ENCODE measurements at places on chromosomes 2 and 18. TPM values are rescaled to one million over a fixed set of nuclear protein-coding genes. Genes with fewer than 3 reads are reported as not detected.

DNA sequence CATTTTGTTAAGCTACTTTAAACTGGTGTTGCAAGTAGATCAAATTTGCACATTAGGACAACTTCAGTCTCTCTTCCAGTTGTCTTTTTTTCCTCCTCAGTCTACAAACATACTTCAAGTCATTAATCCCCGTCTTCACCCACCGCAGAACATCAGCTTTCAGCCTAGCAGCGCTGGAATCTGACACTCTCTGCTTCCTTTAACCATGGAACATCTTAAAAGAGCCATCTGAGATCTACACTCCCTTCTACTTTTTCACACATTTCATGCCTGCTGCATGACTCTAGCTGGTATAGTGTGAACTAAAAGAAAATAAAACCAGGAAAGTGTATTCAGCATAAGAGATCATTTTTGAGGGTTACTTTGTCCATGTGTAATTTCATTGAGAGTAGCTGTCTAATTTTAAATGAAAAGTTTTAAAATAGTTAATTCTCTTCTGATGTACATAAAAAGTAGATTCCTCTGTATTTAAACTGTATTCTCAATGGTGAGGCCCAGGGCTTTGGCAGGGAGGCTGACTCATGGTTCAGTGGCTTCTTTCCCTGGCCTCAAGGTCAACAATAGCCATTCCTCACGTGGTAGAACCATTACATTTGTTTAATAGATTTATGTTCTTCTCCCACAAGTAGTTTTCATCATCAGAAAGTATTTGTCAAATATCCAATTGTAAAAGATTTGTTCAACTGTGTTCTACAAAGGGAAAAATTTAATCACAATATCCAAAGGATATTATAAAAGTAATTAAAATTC, 16.5 kb downstream of the SGPP2 start:
- peak; percentile 94 for DNase-seq

Gene SERPINB13
- total RNA-seq, result not detected

- DNase-seq, result no peak
Observed at GRCh38 chr18:46485675-46486194, 171.3 kb downstream of the LOXHD1 start.

Gene CAPN13
- total RNA-seq, result not detected

DNA sequence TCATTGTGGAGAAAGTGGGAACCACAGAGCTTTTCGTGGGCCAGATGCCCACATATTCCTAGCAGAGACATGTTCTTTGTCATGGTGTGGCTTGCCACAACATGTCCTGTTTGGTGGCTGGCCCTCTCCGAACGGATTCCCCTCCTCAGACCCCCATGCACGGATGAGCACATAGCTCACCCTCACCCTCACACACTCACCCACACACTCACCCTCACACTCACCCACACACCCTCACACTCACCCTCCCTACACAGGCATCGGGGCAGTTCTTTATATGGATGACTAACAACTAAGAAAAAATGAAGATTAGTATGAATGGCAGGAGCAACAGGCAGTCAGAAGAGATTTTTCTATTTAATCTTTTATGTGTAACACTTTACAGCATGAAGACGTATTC, 149.9 kb downstream of the ZNF236 start:
- DNase-seq, result peak; percentile 49

Gene DCC
- total RNA-seq, result not detected

DNA sequence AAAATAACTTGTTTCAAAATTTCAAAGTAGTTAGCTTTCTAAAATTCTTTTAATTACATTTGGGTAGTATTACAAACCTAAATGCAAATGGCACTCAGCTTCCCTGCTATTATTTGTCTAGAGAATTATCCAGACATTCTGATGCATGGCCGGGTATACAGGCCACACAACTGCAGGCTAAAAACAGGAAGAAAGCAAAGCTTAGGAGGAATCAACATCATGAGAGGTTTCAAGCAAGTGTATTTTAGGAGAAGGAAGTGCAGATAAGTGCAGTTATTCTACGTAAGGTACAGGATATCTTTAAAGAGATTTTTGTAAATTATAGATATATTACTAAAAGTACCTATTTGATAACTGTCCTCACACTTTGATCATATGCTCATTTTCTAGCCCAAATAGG, 46.8 kb upstream of the RNU4ATAC start:
- no peak for DNase-seq

Gene ANKRD53
- total RNA-seq, result 0.11 TPM

DNA sequence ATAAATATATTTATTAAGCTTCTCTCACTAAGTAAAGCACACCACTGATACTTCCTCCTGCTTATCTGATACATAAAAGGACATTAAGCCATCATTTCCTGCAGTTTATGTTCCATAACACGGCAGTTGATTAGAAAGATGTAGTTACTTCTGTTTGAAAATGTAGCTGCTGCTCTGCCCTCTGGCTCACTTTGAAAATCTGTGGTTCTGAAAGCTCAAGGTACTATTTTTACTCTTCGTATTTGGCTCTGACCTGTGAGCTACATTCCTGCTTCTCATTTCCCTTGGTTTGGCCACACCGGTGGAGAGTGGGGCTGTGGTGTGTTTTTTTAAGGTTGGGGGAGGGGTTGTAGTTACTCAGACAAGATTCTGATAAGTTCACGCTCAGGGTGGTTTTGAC, 12.8 kb upstream of the TTN start:
- DNase-seq, result no peak

DNA sequence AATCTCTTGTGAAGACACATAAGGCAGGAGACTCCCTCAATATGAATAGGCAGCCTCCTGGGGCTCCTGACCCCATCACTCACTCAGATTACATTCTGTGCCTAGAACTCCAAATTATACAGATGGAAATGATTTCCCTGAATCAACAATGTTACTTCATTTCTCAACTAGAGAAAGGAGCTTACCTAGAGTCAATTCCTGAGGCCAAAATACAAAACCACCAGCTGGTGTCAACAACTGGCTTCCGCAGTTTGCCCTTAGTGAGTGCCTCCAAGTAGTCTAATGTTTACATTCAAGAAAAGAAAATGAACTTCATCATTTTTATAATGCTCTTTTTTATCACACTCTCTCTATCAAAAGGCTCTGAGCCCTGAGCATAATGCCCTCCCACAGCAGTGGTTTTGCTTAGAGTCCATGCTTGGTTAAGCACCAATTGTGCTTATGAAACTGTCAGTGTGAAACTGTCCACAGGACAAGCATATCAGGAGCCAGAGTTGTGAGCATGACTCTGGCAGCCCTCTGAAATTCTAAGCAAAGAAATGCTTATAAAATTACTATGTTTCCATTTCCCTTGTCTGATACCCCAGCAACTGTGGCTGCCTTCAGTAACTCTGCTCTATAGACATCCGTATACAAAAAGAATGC, 305.7 kb upstream of the PKDCC start:
- no peak for DNase-seq

Gene SOCS6
- total RNA-seq, result 21.9 TPM

DNA sequence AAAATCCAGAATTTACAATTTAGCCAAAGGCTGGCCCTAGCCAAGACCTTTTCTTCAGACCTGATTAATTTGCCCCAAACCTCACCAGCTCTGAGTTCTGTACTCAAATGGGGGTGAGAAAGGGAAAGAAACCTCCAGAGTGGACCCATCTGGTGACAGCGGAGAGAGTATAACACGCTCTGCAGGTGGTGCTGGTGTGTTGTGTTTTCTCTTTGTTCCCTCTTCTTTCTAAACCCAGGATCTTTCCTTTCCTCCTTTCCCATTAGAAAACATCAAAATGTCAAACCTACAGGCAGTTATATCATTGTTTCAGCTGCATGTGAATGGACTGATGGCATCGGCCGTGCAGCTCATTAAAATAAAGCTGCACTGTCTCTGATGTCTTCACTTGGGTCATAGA, 253.2 kb upstream of the SP5 start:
- DNase-seq, result no peak

Gene SH2D6
- total RNA-seq, result 5.9 TPM

Gene QPCT
- total RNA-seq, result 0.13 TPM

DNA sequence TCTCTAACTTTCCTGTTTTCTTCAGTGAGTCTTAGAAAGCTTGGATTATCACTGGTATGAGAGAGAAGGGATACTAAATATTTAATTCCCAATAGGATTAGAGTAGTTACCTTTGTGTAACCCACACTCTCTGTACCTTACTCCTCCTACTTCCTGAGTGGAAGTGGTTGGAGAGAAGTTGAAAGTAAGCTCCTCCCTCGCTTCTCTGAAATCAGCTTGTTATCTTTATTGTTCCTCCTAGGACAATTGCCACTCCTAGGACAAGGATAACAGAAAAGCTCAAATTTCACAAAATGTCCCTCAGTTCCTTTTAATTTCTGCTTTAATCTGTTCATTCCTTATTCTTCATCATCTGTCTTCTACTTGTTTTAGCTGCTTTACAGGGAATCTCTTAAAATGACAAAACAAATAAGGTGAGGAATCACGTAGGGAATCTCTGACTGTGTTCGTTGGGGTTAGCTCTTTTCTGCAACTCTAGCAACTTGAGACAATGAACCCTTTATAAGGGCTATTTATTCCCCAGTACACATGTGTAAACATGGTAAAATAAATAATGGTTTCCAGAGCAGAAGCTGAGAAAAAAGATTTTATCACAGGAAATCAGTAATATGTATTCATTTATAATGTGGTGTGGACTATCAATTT, 8.6 kb downstream of the ITPRID2 start:
- DNase-seq, result no peak

DNA sequence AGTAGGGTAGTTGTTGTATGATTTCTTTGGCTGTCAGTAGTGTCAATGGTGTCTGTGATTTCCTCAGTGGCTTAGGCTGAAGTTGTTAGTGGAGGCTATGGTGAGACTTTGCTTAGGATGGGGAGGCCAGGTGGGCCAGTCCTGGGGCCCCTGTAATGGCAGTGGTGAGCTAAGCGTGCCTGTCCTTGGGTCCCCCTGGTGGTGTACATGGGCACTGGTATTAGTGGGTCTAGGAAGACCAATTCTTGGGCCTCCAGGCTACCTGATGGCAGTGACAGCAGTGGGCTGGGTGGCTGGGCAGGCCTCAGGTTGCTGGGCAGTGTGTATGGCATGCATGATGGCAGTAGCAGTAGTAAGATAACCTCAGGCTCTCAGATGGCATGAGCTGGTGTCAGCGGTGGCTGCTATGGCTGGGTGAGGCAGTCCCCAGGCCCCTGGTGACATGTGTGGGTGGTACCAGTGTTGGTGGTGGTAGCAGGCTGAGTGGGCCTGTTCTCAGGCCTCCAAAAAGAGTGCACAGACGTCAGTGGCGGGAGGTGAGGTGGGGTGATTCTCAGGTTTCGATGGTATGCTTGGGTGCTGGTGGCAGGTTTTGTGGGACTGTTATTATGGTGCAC, 103.2 kb downstream of the KLHL14 start:
- no peak for DNase-seq

Gene EVA1A
- 21.4 TPM for total RNA-seq

GRCh38 chr2:212979799-212980198, 171.6 kb downstream of the IKZF2 start:
- DNase-seq, result no peak

Gene RAB31
- 26.2 TPM for total RNA-seq

Gene MC2R
- not detected for total RNA-seq

GRCh38 chr2:183248866-183249567, 124.8 kb downstream of the NUP35 start:
- peak; percentile 42 for DNase-seq

GRCh38 chr2:101415884-101416283, 28.6 kb upstream of the CREG2 start:
- no peak for DNase-seq

- no peak for DNase-seq
Observed at GRCh38 chr2:52343706-52344266, 1311.9 kb upstream of the NRXN1 start.

DNA sequence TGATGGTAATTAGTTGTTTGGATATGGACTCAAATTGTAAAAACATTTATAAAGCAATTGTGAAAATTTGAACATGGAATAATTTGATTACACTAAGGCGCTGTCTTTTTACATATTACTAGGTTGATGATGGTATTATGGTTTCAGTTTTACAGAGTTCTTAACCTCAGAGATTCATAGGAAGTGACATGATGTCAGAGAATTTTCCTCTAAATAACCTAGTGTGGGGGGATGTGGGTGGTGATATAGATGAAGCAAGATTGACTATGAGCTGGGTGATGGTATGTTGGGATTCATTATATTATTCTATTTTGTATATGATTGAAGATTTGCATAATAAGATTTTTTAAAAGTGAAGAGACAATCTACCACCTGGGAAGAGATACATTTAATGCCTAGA, 45.9 kb upstream of the ATP5MC3 start:
- DNase-seq, result no peak

DNA sequence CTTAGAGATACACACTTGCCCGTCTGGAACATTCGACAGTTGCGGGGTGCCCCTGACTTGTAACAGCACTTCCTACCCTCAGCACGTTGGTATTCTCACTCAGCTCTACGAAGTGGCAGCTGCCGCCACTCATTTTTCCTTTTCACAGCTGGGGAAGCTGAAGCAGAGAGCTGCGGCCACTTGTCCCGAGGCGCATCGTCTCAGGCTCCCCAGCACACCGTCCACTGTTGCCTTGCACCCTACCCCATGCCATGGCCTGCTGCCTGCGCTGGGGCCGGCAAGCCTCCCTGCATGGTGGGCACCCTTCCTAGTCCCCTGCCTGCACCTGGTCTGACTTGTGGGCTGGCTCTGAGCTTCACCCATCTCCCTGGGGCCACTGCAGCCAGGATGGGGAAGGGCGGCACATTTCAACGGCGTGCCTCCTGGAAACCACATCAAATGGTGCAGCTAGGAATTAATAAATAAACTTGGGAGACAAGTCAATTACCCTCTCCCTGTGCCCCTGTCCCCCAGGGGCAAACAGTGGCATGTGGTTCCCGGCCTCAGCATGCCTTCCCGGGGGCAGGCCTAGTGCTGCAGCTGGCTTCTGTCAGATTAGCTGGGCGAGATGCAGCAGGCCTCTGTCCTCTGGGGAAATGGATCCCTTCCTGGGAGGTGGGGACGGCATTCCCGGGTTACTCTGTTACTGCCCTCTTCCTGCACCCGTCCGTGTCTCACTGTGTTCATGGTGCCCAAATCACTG, 64.7 kb upstream of the HAAO start:
- no peak for DNase-seq

Gene ABCG8
- not detected for total RNA-seq

- no peak for DNase-seq
Observed at GRCh38 chr2:3146175-3146574, 231.4 kb downstream of the EIPR1 start.

Gene XDH
- total RNA-seq, result 0.51 TPM

DNA sequence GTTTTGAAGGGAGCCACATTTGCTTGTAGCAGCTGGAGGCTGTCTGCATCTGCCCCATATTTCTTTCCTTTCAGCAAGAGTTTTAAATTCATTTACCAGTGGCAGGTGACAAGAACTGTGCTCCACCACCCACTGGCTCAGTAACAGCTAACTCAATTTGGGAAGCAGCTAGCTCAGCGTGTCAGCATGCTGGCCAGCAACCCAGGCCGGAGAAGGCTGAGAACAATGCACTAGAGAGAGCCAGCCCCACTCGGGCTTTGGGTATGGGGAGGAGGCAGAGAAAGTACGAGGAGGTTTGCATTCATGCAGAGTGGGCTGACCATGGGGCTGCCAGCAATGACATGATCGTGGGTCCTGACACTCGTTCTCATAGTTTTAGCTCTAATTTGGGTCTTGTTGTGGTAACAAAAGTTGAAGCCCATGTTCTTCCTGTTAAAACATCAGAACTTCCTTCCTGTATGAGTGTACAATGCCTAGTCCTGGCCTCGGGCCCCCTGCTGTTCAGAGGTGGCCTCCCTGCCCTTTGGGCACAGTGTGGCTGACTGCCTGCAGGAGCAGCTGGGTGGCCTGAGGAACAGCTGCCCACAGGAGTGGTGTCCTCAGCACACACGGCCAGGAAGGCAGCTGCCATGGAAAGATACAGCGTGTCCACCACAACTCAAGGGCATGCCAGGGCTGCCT, 23.0 kb downstream of the CDC42EP3 start:
- peak; percentile 98 for DNase-seq

Gene DNAH7
- 0.26 TPM for total RNA-seq

- DNase-seq, result no peak
Observed at GRCh38 chr18:22933966-22934423, 867 bp downstream of the RBBP8 start.
